ENCODE measurements at places on chromosomes 5 and 9. TPM values are rescaled to one million over a fixed set of nuclear protein-coding genes. Genes with fewer than 3 reads are reported as not detected.
A peak's percentile ranks its signal among the peaks of the same experiment; 100 is the strongest.

DNA sequence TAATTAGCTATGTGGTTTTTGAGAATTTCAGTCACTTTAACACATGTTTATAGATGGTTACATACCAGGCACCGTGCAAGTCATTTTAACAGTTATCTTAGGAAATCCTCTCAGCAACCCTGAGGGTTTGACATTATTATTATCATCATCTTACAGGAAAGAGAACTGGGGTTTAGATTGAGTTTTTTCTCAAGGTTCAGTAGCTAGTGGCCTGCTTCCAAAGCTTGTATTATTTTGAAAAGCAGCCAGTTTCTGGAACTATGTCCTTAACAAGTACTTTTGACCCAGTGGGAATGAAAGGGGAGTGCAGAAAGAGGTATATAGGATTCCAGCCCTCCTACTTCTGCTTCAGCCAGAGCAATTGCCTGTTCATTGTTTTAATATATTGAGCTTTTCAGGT, 157.5 kb downstream of the COMMD10 start:
- DNase-seq: no peak

GRCh38 chr9:106596984-106597383, 266.0 kb upstream of the ZNF462 start:
- no peak for DNase-seq

- no peak for DNase-seq
These were observed 446.2 kb upstream of the RIOK2 start for GRCh38 chr5:97629276-97629675.

GRCh38 chr5:5419291-5420210, 2.9 kb upstream of the ICE1 start:
- peak; percentile 52 for DNase-seq

- peak; percentile 53 for DNase-seq
These were observed 883 bp upstream of the RNF145 start for GRCh38 chr5:159210210-159210661.

The FREM1 gene
- total RNA-seq: 33.6 TPM

The LCN9 gene
- total RNA-seq: not detected

DNA sequence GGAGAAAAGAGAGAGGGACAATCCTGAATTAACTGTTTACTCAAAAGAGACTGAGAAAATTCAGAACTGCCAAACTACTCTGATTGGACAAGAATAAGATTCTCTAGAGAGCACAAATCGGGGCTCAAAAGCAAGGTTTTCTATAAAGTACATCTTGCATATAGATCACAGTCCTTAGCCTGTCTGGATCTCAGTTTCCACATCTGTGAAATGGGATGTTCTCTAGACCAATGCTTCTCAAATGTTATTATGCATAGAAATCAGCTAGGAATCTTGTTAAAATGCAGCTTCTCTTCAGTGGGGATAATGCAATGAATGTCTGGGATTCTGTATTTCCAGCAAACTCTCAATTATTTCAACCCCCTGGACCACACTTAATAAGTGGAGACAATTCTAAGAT, 231.6 kb downstream of the ESM1 start:
- no peak for DNase-seq

DNA sequence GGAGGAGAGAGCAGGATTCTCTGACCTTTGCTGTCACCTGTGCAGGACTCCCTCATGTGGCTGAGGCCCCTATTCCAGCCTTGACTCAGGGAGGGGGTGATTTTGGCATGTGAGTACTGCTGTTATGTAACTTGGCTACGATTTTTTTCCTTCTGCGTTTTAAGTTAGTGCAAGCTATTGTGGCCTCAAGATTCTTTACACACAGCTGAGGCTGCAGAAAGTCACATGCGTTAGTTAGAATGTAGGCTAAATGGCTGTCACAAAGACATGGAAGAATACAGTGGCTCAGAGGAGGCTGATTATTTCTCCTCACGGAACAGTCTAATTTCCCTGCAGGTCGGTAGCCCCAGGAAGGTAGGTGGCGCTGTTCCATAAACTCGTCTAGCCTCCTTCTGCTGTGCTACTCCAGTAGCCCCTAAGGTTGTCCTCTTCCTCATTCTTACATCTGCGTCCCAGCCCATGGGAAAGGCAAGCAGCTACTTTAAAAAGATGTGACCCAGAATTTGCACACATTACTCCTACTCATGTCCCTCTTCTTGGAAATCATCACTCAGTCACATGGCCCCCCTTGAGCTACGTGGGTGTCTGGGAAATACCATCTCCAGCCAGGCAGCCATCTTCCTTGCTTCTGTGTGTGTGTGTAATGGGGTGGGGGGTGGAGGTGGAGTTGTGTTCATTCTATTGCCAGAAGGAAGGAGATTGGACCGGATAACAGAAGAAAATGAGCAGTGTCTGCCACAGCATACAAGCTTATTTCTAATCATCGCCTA, 486.6 kb downstream of the CCDC171 start:
- DNase-seq: peak; percentile 23

DNA sequence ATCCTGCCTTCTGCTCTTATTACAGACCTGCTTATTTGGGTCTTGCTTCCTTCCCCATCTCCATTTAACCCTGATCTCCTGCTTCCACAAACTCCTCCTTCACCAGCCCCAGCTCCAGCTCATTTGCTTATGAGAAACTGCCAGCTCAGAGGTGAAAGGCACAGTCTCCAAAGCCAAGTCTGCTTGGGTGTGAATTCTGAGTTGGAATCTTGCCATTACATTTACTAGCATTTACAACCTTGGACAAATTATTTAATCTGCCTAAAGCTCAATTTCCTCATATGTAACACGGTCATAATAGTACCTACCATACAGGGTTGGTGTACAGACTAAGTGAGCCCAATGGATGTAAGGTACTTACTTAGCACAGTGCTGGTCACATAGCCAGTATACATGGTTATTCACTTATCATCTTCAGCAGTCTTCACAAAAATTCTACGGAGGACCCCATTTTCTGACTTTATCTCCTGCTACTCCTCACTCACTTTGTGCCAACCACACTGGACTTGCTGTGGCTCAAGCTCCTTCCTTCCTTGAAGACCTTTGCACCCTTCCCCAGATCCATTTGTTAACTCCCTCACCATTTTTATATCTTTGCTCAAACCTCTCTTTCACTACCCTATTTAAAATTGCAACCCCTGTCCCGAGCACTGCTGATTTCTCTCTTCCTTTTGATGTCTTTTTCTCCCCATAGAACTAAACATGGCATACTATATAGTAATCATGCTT, 86.2 kb downstream of the DOCK2 start:
- no peak for DNase-seq

DNA sequence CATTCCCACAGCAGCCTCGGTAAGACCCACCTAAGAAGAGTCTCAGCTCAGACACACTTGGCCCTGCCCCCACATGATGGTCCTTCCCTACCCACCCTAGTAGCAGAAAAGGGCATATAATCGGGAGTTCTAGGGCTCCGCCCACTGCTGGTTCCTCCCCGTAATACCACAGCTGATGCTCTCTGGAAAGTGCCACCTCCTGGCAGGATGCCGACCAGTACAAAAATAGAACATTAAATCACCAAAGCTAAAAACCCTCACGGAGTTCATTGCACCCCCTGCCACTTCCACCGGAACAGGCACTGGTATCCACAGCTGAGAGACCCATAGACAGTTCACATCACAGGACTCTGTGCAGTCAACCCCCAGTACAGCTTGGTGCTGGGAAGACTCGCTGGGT, 271.3 kb downstream of the KIAA0825 start:
- no peak for DNase-seq

DNA sequence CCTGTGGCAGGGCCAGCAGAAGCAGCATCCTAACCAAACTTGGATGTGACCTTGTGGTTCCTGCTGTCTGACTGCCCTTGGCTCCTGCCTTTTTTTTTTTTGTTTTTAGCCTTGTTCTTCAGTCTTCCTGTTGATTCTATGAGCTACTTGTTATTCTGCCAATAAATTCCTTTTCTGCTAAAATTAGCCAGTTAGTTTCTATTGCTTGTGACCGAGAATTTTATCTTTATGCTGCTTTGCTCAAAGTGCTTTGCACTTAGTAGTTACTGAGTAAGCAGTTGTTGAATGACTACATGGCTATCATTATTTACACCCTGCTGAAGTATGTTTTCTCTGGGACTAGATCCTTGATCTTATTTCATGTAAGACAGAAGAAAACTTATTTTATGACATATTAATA, 20.8 kb upstream of the ATG10 start:
- no peak for DNase-seq

DNA sequence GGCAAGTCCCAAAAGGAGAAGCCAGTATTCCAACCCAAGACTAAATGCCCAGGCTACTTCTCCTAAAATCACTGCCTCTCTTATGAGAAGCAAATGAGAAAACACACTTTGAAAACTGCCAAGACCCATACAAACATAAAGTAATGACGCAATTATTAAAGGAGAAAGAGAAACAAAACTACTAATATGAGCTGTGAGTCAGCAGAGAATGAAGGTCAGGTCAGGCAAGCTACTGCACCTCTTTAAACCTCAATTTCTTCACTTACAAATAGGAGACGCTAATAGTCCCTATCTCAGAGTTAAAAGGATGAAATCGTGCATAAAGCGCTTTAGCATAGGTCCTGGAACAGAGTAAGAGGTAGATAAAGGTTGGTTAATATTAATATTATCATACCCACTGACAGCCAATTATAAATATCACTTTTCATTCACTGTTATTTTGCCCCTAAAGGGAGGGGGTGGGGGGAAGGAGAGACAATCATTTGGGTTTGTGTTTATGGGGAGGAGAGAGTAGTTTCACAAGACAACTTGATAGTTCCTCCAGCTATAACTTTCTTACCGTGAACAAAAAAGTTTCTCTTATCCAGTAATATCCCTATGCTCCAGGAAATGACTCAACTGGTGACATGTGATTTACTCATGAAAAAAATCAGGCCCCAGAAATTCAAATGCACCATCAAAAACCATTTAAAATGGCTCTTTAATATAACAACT, 3.6 kb downstream of the PSMB7 start:
- no peak for DNase-seq

DNA sequence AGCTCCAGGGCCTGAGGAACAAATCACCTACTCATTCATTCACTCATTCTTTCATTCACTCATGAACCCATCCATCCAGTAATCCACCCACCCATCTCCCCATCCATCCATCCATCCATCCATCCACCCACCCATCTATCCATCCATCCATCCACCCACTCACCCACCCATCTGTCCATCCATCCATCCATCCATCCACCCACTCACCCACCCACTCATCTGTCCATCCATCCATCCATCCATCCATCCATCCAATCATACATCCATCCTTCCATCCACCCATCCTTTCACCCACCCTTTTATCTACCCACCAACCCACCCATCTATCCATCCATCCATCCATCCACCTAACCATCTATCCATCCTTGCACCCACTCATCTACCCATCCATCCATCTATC, 35.5 kb upstream of the SLC6A19 start:
- no peak for DNase-seq

The EIF4E1B gene
- total RNA-seq: not detected

The STPG3 gene
- not detected for total RNA-seq

DNA sequence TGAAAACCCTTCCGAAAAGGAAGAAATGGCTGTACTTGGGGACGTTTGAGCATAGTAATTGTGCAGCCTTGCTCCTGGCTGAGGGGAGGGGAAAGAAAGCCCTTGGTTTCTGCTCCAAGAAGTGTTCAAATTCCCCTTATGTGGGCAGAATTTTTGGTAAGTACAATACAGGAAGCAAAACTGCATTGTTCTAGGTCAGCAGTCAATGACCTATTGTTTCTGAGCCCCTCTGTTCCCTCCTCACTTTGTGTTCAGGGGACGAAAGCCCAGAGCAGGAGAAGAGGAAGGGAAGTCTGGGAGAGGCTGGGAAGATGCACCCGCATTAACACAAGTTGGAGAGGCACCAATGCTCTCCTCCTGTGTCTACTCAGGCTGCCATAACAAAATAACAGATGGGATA, 11.9 kb downstream of the BASP1 start:
- DNase-seq: no peak

GRCh38 chr5:133662578-133662977, 50.2 kb upstream of the FSTL4 start:
- DNase-seq: no peak

The PRUNE2 gene
- total RNA-seq: 0.02 TPM

The FBN2 gene
- total RNA-seq: not detected

The RNF224 gene
- 0.10 TPM for total RNA-seq

The PDGFRB gene
- total RNA-seq: 4.0 TPM
